ENCODE measurements at places on chromosomes 5 and 9.

DNA sequence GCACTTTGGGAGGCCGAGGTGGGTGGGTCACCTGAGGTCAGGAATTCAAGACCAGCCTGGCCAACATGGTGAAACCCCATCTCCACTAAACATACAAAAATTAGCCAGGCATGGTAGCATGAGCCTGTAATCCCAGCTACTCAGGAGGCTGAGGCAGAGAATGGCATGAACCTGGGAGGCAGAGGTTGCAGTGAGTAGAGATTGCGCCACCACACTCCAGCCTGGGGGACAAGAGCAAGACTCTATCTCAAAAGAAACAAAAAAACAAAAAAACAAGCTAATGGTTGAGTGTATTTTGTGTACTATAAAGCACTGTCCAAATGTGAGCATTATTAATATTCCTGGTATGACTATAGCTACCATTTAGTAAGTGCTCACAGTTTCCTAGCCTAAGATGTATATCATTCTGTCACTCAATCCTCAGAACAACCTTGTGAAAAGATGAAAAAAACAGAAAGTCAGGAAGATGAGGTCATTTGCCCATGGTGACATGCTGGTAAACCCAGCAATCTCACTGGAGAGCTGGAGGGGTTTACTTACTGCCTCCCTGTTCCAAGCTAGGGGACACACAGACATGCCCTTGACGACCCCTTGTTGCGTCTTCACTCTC lies 27.7 kb downstream of the ARHGEF37 start:
- no peak for DNase-seq

- DNase-seq, result no peak
Measured at GRCh38 chr9:125744616-125745015, 2.6 kb upstream of the PBX3 start.

DNA sequence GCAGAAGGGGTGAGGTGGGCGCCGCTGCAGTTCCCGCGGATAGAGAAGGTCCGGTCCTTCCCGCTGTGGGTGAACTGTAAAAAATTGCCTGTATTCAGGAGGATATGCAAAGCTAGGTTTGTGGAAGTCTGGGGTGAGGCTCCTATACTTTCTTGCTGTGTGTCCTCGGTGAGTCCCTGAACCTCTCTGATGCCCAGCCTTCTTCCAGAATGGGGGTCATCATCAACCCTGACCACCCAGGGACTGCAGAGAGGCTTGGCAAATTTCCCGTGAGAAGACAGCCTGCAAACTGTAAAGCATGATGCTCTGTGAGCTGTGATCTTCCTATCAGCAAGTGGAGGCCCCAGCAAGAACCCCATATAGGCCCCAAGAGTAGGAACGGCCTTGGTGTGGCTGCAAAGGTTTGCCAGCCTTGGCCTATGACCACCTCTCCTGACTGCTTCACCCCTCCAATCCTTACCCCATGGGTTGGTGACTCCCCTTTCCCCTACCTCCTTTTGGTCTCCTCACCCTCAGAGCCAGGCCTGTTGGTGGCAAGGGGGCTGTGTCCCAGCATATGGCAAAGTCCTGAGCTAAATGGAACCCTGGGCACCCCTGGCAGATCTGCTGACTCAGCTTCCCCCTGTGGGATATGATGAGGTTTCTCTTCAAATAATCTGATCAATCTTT lies 760 bp downstream of the ALDH1B1 start:
- DNase-seq, result no peak

DNA sequence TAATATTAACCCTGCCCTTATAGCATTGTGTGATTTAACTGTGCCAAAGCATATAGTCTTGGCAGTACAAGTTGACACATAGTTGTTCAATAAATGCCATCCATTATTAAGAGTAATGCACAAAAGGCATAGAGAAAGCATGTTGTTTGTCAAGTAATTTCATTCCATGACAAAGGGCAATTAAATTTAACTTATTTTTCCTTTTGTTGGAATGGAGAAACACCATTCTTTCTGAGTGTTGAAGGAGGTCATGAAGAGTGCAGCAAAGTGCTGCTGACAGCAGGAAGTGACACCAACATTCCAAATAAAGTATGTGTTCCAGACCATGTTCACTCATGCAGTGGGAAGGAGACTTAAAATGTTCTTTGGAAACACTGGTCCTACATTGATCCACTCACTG lies 29.1 kb downstream of the ANKDD1B start:
- DNase-seq, result no peak

- DNase-seq, result no peak
Measured at GRCh38 chr9:113909421-113909820, 33.3 kb downstream of the ZNF618 start.

DNA sequence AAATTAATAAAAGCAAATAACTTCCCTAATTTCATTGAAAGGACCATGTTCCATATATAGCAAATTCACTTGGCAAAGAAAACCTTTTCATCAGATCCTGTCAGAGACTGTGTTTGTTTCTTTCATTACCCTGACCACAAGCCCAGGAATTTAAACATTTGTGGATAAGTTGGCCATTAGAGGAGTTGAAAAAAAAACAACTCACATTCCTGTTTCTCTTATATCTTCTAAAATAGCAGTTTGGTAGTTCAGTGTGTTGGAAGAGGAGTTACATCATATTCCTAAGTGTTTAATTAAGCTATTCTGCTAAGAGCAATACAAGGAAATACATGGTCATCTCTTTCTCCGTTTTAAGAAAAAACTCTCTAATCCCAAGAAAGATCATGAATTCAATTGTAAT lies 505.6 kb downstream of the TLE1 start:
- DNase-seq, result no peak

GRCh38 chr9:125280945-125281344 lies 19.3 kb downstream of the GAPVD1 start:
- DNase-seq, result no peak

GRCh38 chr5:88861231-88861630 lies 21.8 kb downstream of the MEF2C start:
- DNase-seq, result no peak

DNA sequence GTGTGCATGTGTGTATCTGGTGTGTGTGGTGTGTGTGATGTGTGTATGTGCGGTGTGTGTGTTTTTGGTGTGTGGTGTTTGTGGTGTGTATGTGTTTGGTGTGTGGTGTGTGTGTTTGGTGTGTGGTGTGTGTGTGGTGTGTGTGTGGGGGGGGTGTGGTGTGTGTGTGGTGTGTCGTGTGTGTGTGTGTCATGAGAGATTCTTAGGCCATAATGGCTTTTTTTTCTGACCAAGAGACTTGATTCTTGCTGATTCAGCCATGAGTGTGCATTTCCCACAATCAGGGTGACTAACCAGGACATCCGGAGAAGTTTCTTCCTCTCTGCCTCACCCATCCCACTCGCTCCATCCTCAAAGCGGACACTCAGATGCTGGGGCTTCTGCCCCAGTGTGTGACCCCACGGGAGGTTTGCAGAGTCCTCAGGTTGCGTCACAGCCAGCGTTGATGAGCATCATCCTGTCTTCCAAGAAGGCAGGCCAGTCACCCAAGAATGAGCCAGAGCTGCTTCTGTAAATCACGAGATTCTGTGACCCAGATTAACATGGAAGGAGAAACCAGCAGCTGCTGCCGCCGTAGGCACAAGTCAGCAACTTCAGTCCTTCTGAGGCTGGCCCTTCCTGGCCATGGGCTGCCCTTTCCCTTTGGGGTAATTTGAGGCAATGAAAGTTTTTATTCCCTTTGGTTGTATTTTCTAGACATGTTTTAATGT lies 12.5 kb upstream of the CTSL start:
- DNase-seq, result peak; percentile 74

GRCh38 chr5:111383288-111383970 lies 128.9 kb downstream of the STARD4 start:
- DNase-seq, result no peak

DNA sequence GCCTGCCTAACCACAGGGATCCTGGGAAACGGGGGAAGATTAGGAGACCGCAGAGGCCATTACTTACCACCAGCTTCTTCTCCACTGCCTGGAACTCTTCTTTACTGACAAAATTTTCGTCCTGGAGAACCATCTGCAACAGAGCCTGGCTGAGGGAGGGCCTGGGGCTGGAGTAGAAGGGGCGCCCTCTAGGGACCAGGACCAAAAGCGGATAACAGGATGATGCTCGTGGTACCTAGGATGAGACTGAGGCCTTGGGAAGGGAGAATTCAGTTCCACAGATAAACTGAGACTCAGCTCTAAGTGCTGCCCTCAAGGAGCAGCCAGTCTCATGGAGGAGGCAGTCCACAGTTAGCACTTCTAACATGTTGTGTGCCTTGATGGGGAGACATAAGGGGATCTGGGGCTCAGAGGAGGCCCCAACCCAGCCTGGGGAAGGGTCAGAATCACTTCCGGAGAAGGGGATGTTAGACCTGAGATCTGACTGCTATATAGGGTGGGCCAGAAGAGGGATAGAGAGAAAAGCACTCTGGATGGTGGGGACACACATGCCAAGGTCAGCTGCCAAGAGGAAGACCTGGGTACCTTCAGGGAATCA lies 1.2 kb downstream of the SPATA24 start:
- no peak for DNase-seq

DNA sequence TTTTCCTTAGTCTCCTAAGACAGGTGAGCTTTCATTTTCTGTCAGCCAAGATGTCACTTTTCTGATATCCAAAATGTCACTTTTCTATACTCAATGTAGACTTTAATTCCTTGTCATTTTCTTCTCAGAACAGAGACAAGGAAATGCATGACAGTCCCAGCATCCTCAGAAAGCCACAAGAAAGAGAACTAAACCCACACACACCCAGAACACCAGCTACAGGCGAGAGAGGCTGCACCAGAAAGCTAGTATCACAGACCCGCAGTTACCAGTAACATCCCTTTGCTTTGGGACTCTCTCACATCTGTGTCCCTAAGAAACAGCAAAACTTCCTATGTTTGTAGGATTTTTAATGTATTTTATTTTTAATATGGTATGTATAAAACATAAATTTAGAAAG lies 17.1 kb downstream of the TRMO start:
- DNase-seq, result no peak

- DNase-seq, result no peak
Measured at GRCh38 chr5:171367424-171368370, 20.0 kb upstream of the NPM1 start.

- peak; percentile 30 for DNase-seq
Measured at GRCh38 chr5:127834094-127834531, 130.9 kb downstream of the CCDC192 start.

- no peak for DNase-seq
Measured at GRCh38 chr9:106752581-106752980, 110.4 kb upstream of the ZNF462 start.

DNA sequence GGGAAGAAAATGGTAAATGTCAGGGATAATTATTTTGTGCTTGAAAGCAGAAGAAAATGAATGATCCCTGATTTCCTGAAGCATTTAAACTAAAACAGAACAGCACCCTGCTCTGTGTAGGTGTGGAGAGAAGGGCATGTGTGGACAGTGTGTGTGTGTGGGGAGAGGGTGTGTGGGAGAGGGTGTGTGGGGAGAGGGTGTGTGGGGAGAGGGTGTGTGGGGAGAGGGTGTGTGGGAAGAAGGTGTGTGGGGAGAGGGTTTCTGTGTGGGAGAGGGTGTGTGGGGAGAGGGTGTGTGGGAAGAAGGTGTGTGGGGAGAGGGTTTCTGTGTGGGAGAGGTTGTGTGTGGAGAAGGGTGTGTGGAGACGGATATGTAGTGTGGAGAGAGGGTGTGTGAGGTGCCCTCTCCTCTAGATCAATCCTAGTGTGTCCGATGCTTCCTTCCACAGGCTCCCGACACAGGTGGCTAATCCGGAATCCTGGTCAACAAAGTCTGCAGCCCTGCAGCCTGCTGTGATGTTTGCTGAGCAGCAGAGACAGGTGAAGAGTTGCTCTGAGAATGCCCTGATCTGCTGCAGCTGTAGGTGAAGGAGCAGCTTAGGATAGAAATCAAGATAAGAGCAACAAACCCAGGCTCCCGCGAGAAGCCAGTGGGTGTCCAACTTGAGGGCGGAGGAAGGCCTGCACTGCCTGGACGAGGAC lies 15.5 kb downstream of the IRX4 start:
- DNase-seq, result no peak

DNA sequence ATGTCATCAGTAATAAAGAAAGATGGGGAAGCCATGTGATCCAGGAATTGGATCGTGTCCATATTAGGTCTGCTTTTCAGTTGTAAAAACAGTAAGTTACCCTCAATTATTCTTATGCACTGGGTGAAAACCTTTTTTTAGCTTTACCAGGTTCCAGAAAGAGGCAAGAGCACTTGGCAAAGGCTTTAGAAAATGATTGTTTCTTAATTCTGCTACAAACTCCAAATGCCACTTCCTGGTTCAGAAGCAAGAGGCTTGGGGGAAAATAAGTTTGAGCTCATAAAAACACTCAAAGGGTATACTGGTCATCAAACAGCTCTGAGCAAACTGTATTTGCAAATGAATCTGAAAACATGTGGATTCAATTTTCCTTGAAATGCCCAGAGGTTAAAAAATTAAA lies 615.6 kb downstream of the EBF1 start:
- DNase-seq, result no peak

GRCh38 chr5:54663866-54664265 lies 146.3 kb downstream of the SNX18 start:
- peak; percentile 78 for DNase-seq

DNA sequence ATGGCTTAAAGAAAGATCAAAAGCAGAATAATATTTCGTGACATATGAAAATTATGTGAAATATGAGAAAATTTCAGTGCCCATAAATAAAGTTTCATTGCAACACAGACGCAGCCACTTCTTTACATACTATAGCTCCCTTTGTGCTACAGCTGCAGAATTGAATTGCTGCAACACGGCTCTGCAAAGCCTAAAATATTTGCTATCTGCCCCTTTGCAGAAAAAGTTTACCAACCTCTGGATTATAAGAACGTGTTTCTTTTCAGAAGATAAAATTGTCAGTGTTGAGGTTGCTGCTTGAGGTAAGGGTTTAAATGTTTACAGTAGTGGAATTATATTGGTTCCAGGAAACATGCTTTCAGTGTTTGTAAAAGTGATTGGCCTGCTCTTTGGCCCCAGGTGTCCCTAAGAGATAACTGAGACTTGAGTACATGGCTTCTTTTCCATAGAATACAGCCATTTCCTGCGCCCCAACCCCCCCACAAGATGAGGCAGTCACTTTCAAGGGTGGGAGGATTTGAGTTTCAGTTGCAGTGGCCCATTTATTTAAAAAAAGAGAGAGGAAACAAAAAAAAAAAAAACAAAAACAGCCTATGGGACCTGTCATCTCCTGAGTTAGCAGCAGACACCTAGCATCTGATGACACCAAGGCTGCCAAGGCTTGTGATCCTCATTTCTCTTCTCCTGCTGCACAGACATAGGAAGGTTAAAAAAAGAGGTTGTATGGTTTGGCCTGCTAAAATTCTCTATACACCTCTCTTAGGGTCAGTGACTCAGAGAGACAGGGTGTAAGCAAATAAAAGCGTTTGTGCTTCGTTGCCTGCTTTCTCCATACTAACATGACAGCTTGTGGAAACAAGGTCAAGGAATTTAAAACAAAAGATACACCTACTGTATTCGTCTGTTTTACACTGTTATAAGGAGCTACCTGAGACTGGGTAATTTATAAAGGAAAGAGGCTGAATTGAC lies 28.0 kb upstream of the HTR4 start:
- DNase-seq, result no peak

- DNase-seq, result peak; percentile 16
Measured at GRCh38 chr5:145936401-145937131, at the start of gene SH3RF2. TSS of gene SH3RF2 (plus strand) at chr5:145936578. CDS start at chr5:145937929, 1,351 bp downstream.

GRCh38 chr5:147101659-147102369 lies 133.0 kb upstream of the STK32A start:
- DNase-seq, result peak; percentile 76

- no peak for DNase-seq
Measured at GRCh38 chr9:118651511-118651910, 717.7 kb downstream of the BRINP1 start.

- no peak for DNase-seq
Measured at GRCh38 chr5:117623042-117623805, 1048.6 kb upstream of the SEMA6A start.

- no peak for DNase-seq
Measured at GRCh38 chr5:178429491-178430185, 160.6 kb downstream of the COL23A1 start.

Measured in Ammon's horn (tissue), 1 donor.